Left ventricle myocardium inferior (tissue), 1 donor: ENCODE measurements at places on chromosomes 7 and 10.
A peak's percentile ranks its signal among the peaks of the same experiment; 100 is the strongest.

- no peak for DNase-seq
These were observed 858.7 kb downstream of the CCSER2 start for GRCh38 chr10:85187047-85187446.

DNA sequence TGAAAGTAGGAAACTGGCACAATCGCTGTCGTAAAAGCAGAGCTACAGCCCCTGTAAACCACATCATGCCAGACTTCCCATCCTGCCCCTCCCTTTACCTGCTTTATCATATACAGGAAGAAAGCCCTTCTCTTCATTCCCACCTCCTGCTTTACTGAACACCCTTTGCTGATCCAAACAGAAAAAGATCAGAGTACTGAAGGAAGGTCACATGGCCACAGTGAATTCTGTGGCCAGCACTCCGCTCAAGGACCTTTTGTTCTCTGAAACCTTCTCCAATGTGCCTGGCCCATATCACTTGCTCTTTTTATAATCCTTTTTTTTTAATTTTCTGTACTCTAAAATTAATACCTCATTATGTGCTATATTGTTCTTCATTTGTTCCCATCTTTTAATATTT, 108.8 kb upstream of the LRGUK start:
- DNase-seq, result no peak

- DNase-seq, result no peak
These were observed 30.2 kb downstream of the PTPRE start for GRCh38 chr10:127937069-127937468.

GRCh38 chr10:29252811-29253689, 35.8 kb upstream of the LYZL1 start:
- no peak for DNase-seq

- DNase-seq, result no peak
These were observed 168.3 kb upstream of the PPP1R3A start for GRCh38 chr7:114086914-114087652.

GRCh38 chr7:83532219-83532618, 116.7 kb downstream of the SEMA3E start:
- no peak for DNase-seq

DNA sequence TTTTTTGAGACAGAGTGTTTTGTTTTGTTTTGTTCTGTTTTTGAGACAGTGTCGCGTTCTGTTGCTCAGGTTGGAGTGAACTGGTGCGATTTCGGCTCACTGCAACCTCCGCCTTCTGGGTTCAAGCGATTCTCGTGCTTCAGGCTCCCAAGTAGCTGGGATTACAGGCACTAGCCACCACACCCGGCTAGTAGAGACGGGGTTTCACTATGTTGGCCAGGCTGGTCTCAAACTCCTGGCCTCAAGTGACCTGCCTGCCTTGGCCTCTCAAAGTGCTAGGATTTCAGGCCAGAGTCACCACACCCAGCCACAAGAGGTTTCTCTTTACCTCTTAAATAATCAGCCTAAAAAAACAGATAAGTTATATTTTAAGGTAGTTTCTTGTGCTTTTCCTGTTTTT, 8.7 kb upstream of the ARHGAP12 start:
- peak; percentile 26 for DNase-seq

GRCh38 chr7:12389089-12389700, 14.5 kb downstream of the VWDE start:
- DNase-seq, result no peak

- DNase-seq, result no peak
These were observed 318.6 kb downstream of the PTPRN2 start for GRCh38 chr7:158268816-158269535.

GRCh38 chr7:112010994-112011393, 195.2 kb downstream of the DOCK4 start:
- no peak for DNase-seq
